ENCODE measurements at places on chromosomes 1 and 21. TPM values are rescaled to one million over a fixed set of nuclear protein-coding genes. Genes with fewer than 3 reads are reported as not detected.

GRCh38 chr1:86149591-86149990 lies 7.0 kb downstream of the COL24A1 start:
- DNase-seq = no peak

GRCh38 chr21:38259665-38260064 lies 2.9 kb downstream of the KCNJ15 start:
- no peak for DNase-seq

GRCh38 chr1:110786802-110787327 lies 86.1 kb upstream of the CD53 start:
- DNase-seq = no peak

The PSMD4 gene
- total RNA-seq = 153 TPM

The KIF26B gene
- 5.5 TPM for total RNA-seq

All from sigmoid colon (tissue), 7 donors.